Right atrium auricular region (tissue), 2 donors: ENCODE measurements at places on chromosomes 5 and 9. TPM values are rescaled to one million over a fixed set of nuclear protein-coding genes. Genes with fewer than 3 reads are reported as not detected.

ZFP2 gene
- 0.43 TPM for total RNA-seq

C1QTNF2 gene
- 1.5 TPM for total RNA-seq

CXCL14 gene
- total RNA-seq, result 0.33 TPM

ZNF462 gene
- 30.5 TPM for total RNA-seq

SMARCA2 gene
- total RNA-seq, result 109 TPM

GPR21 gene
- not detected for total RNA-seq

CYLC2 gene
- not detected for total RNA-seq

MACIR gene
- 4.8 TPM for total RNA-seq

POLR1E gene
- 13.3 TPM for total RNA-seq

SLC6A18 gene
- not detected for total RNA-seq

TRPM3 gene
- total RNA-seq, result 1.5 TPM

TRPM6 gene
- total RNA-seq, result 0.83 TPM

CEL gene
- total RNA-seq, result 1.9 TPM

HAND1 gene
- 13.8 TPM for total RNA-seq

GOLGA1 gene
- total RNA-seq, result 12.8 TPM

MAT2B gene
- total RNA-seq, result 47.6 TPM

NEUROG1 gene
- total RNA-seq, result not detected

COX7C gene
- 942 TPM for total RNA-seq

PDE6A gene
- 0.08 TPM for total RNA-seq

FSD1L gene
- total RNA-seq, result 1.7 TPM

IFNA7 gene
- not detected for total RNA-seq

ABCA1 gene
- 7.9 TPM for total RNA-seq

CARD6 gene
- total RNA-seq, result 8.0 TPM

GFI1B gene
- not detected for total RNA-seq

ARL14EPL gene
- total RNA-seq, result not detected

PTGES2 gene
- total RNA-seq, result 118 TPM

LRRC19 gene
- total RNA-seq, result not detected

SNAPC4 gene
- 2.5 TPM for total RNA-seq

IRGM gene
- not detected for total RNA-seq

IL3 gene
- not detected for total RNA-seq

COL5A1 gene
- 22.0 TPM for total RNA-seq

ARL10 gene
- total RNA-seq, result 4.0 TPM

FGF18 gene
- total RNA-seq, result 2.7 TPM

TLX3 gene
- not detected for total RNA-seq

SLC34A1 gene
- total RNA-seq, result not detected

FAXDC2 gene
- 22.1 TPM for total RNA-seq

POU5F2 gene
- total RNA-seq, result 0.35 TPM

FGF1 gene
- 35.3 TPM for total RNA-seq
